ENCODE measurements at places on chromosomes 3 and 15.
A peak's percentile ranks its signal among the peaks of the same experiment; 100 is the strongest.

DNA sequence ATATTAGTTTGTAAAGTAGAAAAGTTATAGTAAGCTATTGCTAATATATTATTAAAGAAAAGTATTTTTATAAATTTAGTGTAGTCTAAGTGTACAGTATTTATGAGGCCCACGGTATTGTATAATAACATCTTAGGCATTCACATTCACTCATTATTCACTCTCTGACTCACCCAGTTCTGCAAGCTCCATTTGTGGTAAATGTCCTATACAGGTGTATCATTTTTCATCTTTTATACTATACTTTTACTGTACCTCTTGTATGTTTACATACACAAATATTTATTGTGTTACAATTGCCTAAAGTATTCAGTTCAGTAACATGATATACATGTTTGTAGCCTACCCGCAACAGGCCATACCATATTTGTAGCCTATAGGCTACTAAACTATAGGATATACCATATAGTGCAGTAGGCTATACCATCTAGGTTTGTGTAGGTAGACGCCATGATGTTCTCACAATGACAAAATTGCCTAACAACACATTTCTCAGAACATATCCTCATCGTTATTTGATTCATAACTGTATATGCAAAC lies 246.8 kb upstream of the ALCAM start:
- DNase-seq: no peak

GRCh38 chr3:175476489-175476888 lies 617.4 kb downstream of the NAALADL2 start:
- DNase-seq: no peak

DNA sequence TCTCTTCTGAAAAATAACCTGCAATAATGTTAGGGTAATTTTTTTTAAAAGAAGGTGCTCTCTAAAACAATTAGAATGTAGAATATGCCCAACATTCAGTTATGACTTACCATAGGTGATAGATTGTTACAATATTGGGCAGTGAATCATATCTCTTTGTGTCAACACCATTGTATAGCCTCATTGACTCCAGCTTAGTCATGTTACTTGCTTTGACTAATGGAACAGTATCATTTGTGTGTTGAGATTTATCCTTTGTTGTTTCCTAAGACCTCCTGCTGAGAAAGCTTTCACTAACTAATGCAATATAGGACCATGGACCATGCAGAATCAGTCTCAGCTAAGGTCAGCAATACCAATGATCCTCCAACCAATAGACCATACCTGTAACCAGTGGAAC lies 1106.4 kb downstream of the SI start:
- DNase-seq: no peak

- peak; percentile 49 for DNase-seq
These were observed 16.8 kb upstream of the CHD2 start for GRCh38 chr15:92883163-92883875.

GRCh38 chr3:159346271-159346903 lies 544.5 kb downstream of the MFSD1 start:
- DNase-seq: no peak

GRCh38 chr3:115330430-115330829 lies 183.3 kb upstream of the ZBTB20 start:
- no peak for DNase-seq

- no peak for DNase-seq
These were observed 68.8 kb upstream of the CHD2 start for GRCh38 chr15:92831336-92831654.

- no peak for DNase-seq
These were observed 22.9 kb upstream of the CGNL1 start for GRCh38 chr15:57353317-57353804.

GRCh38 chr3:99954914-99955644 lies 137.4 kb downstream of the CMSS1 start:
- no peak for DNase-seq

GRCh38 chr3:96863129-96863740 lies 48.8 kb downstream of the EPHA6 start:
- peak; percentile 49 for DNase-seq

GRCh38 chr15:75104804-75105557 lies 81.6 kb downstream of the PPCDC start:
- peak; percentile 91 for DNase-seq

DNA sequence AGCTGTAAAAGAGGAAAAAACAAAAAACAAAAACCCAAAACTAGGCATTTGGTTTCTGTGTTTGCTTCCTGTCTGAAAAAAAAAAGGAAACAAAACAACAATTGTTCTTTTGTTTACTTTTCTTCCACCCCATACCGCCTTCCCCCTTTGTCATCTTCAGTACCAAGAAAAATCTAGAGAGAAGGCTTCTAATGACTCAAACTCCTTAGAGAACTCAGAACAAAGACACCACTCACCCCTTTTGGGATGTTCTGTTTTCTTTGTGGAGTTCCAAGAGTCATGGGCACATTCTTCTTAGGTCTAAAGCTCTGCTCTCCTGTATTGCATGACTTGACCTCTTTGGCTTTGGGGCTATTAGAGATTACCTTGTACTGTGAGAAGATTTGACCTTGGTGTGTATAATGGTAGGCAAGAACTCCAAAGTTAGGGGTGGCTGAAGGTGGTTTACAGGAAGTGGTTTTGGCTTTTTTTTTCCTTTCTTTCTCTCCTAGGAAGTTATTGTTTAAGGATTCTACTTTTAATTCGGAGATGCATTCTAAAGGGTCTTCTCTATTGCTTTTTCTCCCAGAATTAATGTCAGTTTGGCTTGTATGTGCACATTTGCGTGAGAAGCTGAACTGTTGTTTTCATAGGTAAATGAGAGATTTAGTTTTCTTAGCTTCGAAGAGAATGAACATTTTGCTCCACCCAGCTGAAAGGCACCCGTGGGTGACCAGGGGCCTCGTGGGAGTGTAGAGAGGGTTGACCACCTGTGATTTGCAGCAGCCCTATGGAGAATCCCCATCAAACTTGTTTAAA lies 39.5 kb upstream of the ZBTB20 start:
- DNase-seq: no peak

DNA sequence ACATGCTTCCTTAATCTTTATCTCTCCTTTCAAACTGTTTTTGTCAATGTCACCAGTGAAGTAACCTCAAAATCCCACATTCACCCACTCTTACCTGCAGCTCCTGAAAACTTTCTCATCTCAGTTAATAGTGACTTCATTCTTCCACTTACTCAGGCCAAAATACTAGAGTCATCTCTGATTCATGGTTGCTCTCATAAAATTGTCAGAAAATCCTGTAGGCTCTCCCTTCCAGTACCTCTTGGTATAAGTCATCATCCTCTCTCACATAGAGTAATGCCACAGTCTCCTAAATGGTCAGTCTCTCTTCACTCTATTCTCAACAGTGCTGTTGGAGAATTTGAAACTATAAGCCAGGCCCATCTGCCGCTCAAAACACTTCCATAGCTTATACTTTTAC lies 34.9 kb upstream of the POU1F1 start:
- no peak for DNase-seq

DNA sequence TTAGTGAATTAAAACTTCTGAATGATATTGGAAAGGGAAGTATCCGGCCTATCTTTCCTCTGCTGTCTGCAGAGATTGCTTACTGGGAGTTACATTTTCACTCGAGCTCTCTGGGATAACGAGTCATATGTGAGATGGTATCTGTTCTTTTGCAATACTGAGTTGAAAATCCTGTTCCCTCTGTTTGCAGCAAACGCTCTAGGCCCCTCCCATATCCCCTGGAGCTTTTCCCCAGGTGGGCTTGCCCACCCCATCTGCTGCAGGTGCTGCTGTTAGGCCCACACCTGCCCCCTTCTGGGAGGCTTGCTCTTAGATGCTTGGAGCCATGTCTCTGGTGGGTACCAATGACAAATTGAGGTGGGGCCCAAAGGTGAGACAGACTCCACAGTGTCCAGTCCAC lies 42.7 kb upstream of the MTMR10 start:
- DNase-seq: no peak

DNA sequence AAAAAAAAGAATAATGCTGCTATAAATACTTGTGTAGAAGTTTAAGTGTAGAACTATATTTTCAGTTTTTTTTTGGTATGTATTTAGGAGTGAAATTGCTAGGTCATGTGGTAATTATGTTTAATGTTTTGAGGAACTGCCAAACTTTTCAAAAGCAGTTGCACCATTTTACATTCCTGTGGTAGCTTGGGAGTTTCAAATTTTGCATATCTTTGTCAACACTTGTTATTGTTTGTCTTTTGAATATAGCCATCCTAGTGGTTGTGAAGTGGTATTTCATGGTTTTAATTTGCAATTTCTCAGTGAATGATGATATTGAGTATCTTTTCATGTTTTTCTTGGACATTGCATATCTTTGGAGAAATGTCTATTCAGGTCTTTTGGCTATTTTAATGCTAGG lies 30.4 kb downstream of the SKIL start:
- DNase-seq: no peak

- no peak for DNase-seq
These were observed 231.3 kb upstream of the ARHGEF26 start for GRCh38 chr3:153889905-153890334.

DNA sequence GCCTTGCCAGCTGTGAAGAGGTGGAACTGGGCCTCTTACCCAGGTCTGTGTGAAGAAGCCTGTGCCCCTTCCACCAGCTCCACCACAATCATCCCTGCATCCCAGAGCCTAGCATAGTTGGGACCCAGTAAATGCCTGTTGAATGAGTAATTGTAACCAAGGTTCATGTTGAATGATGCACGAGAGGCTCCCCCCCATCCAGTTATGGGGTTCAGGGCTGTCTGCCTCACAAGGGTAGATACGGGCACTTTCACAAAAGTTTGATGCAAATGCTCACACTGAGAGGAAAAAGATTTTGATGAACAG lies 29.5 kb upstream of the TSEN2 start:
- DNase-seq: no peak

DNA sequence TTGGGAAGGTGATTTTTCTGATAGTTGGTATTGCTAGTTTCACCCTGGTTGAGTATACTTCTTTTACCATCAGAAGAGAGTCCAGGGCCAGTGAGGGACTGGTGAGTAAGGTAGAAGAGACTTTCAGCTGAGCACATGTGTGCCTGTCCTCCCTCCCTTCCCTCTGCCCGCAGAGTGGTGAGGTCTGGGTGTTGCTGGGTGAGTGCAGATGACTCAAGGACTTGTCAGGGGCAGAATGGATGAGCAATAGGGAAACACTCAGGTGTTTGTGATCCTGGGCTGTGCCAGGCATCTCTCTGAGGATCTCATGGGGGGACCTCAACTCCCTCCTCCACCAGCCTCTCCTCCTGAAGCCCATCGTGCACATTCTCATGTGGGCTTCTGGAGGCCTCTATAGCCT lies 76.0 kb upstream of the GSK3B start:
- no peak for DNase-seq

- no peak for DNase-seq
These were observed 288.4 kb downstream of the KCNH8 start for GRCh38 chr3:19436746-19437145.

DNA sequence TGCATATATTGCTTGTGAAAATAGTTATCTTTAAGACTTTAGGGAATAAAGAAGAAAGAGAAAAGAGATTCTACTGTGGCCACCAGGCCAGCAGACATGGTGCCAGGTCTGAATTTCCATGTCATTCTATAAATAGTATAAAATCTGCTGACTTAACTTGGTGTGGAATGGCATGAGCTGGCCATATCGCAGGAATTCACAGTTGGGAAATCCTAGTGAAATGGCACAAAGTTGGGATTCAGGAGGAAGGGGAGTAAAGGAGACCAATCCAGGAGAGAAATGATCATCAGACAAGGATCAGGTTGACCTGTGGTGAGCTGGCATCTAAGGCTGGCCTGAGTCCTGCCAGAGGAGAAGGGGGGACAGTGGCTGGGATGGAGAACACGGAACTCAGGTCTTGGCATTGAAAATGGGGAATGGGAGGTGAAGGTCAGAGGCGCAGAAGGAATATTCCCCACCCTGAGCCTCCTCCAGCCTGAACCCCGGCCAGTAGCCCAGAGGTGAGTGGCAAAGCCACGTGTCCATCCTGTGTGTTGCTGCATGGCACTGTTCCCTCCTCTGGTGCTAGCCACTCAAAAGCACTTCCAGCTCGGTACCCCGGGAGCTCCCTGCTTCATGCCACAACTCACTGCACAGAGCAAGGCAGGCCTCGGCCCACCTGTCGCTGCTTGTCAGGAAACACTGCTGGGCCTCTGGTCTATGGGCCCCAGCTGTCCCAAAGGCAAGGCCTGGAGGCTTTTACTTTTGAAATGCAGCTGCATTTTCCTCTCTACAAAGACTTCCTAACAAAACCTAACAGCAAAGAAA lies 51.4 kb downstream of the SSUH2 start:
- no peak for DNase-seq

DNA sequence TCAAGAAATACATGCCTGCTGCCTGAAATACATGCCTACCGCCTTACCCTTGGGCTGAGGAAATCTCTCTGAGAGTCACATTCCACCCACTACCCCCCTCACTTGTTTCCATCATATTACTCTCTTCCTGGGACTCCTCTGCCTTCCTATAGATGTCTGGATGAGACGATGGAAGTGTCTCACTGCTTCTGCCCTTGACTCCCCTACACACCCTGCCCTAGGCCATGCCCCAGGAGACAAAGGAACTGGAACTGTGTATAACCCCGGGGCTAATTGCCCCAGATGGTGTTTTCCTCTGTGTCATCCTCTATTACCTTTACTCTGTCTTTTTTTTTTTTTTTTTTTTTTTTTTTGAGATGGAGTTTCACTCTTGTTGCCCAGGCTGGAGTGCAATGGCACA lies 102.0 kb downstream of the GTPBP8 start:
- DNase-seq: no peak

GRCh38 chr3:44329946-44330345 lies 8.6 kb upstream of the TCAIM start:
- DNase-seq: no peak

- DNase-seq: no peak
These were observed 367.2 kb downstream of the CNTN4 start for GRCh38 chr3:2465842-2466241.

DNA sequence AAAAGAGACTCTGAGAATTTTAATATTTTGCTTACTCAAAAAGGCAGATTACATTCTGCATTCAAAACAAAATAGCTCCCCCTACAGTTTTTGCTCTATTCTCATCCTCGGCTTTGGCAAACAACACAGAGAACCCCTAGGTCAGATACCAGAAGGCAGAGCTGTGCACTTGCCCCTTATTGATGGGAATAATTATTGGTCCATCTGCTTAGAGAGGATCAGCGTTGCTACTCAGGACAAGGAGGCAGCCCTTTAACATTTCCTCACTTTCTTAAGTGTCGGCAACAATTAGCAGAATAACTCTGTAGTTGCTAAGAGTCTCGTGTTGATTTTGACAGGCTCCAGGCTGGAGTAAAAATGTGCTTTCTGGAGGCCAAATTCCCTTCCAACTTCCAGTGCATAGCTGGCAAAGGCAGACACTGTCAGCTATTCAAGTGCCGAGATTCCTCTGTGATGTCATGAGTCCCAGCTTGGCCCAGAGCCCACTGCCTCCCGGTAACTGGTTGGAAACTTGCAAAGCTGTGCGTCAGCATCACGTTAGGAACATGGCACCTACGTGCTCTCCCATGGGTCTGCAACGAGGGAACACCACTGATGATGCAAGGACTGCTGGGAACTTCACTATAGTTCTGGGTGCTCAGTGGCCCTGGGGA lies 482.7 kb upstream of the ADAMTS9 start:
- peak; percentile 2 for DNase-seq

DNA sequence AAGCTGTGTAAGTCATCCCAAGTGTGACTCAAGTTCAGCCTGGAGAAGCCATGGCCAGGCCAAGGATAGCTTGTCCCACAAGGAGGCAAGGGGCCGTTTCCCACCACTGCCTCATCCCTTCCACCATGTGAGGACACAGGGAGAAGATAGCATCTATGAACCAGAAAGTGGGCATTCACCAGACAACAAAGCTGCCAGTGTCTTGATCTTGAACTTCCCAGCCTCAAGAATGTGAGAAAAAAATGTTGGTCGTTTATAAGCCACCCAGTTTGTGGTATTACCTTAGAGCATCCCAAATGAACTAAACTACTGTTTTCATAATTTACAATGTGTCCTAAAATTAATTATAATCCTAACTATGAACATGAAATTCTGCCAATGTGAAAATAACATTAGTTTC lies 930.8 kb upstream of the CFAP20DC start:
- no peak for DNase-seq

All from NB4 (cell line).